ENCODE measurements at places on chromosomes 12 and 14. TPM values are rescaled to one million over a fixed set of nuclear protein-coding genes. Genes with fewer than 3 reads are reported as not detected.

CLECL1 gene
- not detected for total RNA-seq

CCDC88C gene
- 0.77 TPM for total RNA-seq

RPL10L gene
- not detected for total RNA-seq

ACOT6 gene
- not detected for total RNA-seq

IL31 gene
- not detected for total RNA-seq

GZMH gene
- total RNA-seq = not detected

NRDE2 gene
- total RNA-seq = 7.9 TPM
